Omental fat pad (tissue), 4 donors: ENCODE measurements at places on chromosomes 7 and 10.

- DNase-seq, result no peak
Observed at GRCh38 chr7:148385009-148385682, 205.4 kb upstream of the C7orf33 start.

DNA sequence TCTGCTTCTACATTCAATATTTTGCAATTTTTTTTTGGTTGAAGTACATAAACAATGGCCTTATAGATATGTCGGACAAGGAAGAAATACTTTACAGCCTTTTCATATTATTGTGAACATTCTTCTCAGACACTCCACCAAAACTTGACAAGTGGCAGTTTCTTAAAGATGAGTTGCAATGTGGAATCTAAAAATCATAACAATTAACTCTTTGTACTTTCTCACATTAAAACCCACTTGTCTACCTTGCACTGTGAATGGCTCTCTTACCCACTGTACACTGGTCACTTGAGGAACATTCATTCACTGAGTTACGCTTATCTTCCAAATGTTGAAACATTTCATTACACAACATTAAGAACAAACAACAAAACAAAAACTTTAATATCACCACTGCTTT, 44.2 kb downstream of the ARHGAP12 start:
- DNase-seq, result no peak

DNA sequence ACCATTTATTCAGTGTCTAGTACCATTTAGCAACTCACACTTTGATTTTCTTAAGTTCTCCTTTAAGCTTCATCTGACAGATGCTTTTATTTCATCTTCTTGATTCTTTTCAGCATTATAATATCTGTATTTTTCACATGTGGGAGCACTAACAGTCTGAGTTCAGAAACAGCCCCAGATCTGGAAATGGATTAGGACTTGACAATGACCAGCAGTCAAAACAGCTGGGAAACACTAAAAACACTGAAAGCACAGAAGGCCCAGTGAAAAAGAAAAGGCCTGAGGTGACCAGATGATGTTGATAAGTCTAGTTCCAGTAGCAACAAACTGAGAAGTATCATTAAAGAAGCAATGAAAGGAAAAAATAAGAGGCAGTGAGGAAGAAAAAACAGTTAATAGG, 304.7 kb upstream of the MYO3A start:
- DNase-seq, result no peak

GRCh38 chr10:95573527-95573926, 12.4 kb upstream of the SORBS1 start:
- DNase-seq, result no peak

DNA sequence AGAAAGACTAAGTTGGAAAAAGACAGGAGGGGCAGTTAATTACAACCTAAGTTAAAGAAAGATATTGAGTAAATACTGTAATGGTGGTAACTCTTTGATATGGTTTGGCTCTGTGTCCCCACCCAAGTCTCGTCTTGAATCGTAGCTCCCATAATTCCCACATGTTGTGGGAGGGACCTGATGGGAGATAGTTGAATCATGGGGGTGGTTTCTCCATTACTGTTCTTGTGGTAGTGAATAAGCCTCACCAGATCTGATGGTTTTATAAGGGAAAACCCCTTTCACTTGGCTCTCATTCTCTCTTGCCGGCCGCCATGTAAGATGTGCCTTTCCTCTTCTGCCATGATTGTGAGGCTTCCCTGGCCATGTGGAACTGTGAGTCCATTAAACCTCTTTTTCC, 143.8 kb downstream of the GRK5 start:
- DNase-seq, result no peak

DNA sequence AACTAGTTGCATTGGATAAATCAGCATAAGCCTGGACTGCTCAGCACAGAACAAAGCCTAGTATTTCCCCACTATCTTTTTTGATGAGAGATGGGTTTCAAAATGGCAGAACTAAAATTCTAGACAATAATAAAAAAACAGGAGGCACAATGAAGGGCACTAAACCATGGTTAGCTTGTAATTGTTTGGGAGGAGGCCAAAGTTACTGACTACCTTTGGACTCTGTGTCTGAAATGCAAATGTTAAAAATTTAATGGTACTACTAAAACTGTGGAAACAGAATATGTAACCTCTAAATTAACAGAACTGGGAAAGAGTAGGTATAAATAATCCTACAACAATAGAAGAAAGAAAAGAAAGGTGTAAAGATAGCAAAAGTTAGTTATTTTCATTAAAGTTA, 13.0 kb downstream of the ADAM12 start:
- no peak for DNase-seq

DNA sequence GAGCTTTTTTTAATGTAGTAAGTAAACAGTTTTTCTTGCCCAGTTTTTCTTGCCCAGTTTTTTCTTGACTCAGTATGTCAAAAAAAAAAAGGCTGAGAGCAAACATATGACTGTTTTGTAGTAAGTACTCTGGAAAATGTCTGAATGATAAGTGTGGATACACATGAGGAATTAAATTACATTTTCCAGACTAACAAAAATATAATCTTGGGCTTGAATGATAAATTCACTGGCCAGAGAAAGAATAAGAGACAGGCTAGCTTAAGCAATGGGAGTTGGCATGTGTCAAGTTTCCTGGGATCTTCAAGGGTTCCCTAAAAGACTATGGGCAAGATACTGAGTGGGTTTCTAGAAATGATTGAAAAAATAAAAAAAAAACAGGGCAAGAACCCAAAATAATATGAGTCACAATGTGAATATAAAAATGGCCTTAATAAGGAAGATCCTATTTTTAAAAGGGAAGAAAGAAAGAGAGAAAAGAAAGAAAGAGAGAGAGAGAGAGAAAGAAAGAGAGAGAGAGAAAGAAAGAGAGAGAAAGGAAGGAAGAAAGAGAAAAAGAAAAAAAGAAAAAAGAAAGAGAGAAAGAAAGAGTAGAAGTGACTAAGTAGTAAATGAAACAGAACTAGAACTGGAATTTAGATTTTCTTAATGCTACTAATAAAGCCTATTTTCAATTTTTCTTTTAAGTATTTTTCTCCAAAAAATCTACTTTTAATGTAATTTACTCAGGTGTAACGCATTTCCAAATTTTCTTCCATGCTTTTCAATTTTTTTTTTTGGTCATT, 60.2 kb downstream of the TFPI2 start:
- DNase-seq, result no peak
